LNCaP clone FGC (cell line): ENCODE measurements at places on chromosomes 16 and 17.

GRCh38 chr17:29115435-29115834 is 64.8 kb downstream of the MYO18A start:
- no peak for DNase-seq

DNA sequence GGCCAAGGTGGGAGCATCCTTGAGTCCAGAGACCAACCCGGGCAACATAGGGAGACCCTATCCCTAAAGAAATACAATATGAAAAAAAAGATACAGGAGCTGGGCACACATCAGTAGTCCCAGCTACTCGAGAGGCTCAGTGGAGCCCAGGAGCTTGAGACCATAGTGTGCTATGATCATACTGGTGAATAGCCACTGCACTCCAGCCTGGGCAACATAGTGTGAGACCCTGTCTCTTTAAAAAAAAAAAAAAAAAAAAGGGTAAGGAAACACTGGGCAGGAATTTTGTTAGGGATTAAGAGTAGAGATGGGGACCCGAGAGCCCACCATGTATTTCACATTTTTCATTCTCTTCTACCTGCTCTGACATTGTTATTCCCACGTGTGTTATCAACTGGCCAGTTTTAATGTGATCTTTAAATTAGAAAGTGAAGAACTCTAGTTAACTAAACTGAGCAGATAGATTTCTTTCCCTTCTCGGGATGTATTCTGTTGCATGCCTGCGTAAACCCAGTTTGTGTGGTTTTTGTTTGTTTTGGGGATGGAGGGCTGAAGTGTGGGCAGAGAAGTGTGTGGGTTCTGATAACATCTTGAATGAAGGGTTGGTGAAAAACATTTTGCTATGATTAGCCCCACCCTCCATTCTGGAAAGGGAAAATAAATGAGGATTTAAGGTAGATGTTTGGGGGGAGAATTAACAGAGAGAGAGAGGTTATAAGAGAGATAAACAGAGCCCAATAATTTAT is 17.2 kb upstream of the SNTB2 start:
- no peak for DNase-seq

GRCh38 chr16:51815523-51815922 is 664.5 kb upstream of the SALL1 start:
- DNase-seq: no peak

GRCh38 chr16:4660454-4661007 is 32.8 kb upstream of the NUDT16L1 start:
- DNase-seq: no peak

DNA sequence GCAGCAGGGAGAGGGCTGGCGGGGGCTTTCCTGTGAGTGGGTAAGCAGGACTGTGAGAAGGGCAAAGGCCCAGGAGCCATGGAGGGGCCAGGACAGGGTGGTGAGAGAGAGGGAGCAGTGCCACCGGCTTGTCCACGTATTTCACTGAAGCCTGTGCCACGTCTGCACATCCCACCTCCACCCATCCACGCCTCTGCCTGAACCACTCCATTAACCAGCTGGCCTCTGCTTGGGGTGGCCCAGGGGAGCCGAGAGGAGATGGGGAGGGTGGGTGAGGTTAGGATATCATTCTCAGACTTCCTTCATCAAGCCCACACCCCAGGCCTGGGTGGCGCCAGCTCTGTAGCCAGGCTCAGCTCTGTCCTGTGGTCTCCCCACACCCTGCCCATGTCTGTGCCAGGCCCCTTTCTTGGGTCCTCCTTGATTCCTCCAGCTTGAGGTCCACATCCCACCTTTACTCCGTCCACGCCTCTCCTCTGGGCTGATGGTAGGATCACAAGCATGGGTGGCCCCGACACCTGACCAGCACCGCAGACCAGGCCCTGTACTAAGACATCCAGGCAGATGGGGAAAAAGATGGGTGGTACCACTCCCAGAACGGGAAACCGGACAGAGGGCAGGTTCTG is 3.2 kb upstream of the FN3K start:
- no peak for DNase-seq

- no peak for DNase-seq
Measured at GRCh38 chr16:86791287-86792035, 213.1 kb downstream of the FOXL1 start.

DNA sequence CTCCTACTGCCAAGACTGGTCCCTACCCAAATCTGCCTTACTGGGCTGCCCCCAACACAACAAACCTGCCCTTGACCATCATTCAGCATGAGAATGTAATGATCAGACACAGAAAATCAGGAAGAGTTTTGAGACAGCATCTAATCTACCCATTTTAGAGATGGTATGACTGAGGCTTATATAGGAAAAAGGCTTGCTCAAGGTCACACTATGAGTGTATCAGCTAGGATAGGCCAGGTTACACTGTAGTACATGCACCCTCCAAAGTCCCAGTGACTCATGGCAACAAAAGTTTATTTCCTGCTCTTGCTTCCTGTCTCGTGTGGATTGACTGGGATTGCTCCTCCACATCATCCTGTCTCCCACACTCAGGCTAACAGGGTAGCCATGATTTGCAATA is 27.9 kb downstream of the NLRC5 start:
- no peak for DNase-seq

DNA sequence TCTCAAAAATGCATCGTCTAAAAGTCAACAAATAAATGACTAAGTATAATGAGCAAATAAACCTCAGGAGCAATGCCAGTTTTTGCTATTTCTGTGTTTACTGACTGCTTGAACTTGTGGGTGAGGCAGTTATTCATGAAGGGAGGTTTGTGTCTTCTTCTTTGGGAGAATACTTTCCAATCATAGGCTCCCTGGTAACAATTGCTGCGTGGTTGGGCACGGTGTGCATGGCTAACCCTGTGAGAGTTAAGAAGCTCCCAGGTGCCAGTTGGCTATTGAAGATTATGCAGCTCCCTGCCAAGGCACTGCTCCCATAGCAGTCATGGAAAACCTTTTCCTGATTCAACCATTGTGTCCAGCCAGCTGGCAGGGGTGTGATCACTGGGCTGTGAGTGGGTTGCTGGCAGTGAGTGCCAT is 775.9 kb upstream of the GOT2 start:
- peak; percentile 33 for DNase-seq

DNA sequence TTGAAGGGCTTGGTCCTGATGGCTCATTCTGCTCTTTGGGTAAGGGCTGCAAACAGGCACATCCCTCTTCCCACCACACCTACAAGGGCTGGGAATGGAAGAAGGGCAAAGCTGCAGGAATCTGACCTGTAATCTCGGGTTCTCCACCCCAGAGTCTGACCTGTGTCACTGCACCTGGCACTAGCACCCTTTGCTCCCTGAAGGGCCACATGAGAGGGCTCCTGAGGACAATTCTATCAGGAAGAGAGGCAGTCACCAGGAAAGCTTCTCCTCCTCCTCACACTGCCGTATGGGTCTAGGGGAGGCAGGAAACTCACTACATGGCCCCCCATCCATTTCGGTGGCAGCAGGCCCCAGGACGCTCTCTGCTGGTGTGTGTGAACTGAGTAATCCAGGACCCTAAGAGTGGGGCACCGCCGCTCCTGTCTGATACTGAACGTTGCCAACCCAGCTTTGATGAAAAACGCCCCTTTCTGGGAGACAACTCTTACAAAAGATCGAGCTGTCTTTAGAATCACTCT is 26.4 kb downstream of the TTLL6 start:
- DNase-seq: no peak

GRCh38 chr17:49001671-49002070 is 4.5 kb downstream of the IGF2BP1 start:
- DNase-seq: no peak

- no peak for DNase-seq
Measured at GRCh38 chr17:74211141-74211911, 2.0 kb upstream of the TTYH2 start.

DNA sequence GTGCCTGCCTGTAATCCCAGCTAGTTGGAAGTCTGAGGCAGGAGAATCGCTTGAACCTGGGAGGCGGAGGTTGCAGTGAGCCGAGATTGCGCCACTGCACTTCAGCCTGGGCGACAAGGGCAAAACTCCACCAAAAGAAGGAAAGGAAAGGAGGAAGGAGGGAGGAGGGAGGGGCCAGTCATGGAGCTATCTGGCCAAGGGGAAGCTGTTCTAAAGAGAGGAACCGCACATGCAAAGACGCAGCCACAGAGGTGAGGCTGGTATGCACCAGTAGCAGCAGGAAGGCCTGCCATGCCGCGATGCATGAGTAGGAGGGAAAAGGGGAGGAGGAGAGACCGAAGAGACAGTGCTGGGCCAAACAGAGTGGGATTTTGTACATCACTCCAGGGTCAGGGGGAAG is 35.9 kb downstream of the HSBP1 start:
- DNase-seq: no peak

- no peak for DNase-seq
Measured at GRCh38 chr16:58018803-58019202, 6.8 kb upstream of the MMP15 start.

- no peak for DNase-seq
Measured at GRCh38 chr17:74604761-74605160, 12.7 kb upstream of the CD300LD start.

GRCh38 chr17:164303-165235 is 16.9 kb downstream of the DOC2B start:
- no peak for DNase-seq

DNA sequence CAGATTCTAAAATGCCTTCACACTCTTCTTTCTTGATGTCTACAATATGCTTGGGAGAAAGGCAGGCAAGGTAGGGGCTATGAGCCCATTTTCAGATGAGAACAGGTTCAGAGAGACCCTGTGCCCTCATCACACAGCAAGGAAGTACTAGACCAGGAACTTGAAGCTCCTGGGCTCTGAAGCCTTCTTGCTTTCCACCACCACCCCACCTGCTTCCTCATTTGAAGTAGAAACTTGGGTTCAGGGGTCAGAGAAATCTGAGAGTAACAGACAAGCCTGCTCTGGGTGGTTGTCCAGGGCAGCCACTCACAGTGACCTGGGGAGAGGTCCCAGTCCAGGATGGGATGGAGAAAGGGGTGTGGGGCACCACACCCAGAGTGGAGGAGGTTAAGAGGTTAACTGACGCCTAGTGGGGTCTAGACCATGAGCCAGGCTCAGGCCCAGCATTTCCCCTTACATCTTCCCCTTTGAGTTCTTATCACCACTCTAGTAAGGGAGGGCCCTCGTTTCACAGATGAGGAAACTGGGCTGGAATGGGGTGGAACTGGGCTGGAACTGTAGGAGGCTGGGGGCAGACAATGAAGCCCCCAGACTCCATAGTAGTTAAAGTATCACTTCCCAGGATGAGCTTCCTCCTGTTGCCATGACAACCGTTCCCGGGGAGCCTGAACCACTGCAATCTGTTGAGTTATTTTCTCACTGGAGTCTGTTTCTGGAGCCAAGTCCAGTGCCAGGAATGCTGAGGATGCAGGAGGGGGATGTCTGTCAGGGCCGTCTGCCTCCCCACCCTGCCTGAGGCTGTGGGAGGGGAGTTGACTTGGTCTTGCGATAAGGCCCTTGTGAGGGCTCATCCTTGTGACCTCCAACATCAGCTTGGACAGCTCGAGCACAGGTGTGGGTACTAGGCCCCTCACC is 16.2 kb upstream of the PHF12 start:
- DNase-seq: no peak

DNA sequence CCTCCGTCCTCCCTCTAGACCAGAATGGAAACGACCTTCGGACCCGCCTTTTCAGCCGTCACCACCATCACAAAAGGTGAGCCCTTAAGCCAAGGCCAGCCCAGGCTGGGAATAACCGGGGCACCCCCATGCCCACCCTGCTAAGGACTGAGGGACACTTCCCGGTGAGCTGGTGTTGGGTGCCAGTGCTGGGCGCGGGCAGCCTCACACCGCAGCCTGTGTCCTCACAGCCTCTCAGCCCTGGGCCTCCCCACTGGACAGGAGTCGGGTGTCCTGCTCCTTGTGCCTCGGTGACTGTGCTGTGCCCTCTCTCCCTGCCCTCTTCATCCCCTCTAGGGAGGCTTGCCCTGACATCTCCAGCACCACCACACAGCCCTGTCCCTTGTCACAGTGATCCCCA is 10.3 kb downstream of the TRAF7 start:
- no peak for DNase-seq

- DNase-seq: no peak
Measured at GRCh38 chr16:23185656-23186055, 3.1 kb downstream of the SCNN1G start.

DNA sequence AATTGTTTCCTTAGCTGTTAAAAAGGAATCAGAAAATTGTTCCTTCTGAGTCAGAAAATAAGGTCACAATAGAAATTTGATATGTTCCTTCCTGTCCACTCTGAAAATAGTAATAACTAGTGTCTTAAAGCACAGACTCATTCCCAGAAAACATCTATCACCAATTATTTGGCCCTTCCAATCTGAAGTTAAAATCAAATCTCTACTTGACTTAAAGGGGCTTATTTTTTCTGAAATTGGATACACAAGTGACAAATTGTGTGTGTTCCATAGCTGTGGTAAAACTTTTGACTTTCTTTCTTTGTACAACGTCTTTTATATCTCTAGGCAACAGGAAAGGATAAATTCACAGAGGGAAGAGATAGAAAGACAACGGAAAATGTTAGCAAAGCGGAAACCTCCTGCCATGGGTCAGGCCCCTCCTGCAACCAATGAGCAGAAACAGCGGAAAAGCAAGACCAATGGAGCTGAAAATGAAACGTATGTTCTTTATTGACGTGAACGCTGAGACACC is 54.5 kb upstream of the MRC2 start:
- no peak for DNase-seq

- DNase-seq: no peak
Measured at GRCh38 chr16:57859331-57859730, 57.0 kb upstream of the KIFC3 start.

DNA sequence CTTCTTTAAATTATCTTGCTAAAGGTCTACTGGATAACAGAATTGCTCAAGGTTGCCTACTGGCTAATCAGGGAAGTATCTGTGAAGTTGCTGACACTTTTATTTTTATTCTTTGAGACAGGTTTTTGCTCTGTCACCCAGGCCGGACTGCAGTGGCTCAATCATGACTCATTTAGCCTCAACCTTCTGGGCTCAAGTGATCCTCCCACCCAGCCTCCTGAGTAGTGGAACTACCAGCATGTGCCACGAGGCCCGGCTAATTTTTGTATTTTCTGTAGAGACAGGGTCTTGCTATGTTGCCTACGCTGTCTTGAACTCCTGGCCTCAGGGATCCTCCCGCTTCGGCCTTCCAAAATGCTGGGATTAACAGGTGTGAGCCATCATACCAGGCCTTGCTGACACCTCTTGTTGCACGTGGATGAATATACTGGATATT is 43.1 kb downstream of the GLG1 start:
- no peak for DNase-seq

GRCh38 chr17:42893359-42893758 is 7.2 kb upstream of the G6PC1 start:
- no peak for DNase-seq

GRCh38 chr16:49615576-49615975 is 240.3 kb downstream of the ZNF423 start:
- no peak for DNase-seq

DNA sequence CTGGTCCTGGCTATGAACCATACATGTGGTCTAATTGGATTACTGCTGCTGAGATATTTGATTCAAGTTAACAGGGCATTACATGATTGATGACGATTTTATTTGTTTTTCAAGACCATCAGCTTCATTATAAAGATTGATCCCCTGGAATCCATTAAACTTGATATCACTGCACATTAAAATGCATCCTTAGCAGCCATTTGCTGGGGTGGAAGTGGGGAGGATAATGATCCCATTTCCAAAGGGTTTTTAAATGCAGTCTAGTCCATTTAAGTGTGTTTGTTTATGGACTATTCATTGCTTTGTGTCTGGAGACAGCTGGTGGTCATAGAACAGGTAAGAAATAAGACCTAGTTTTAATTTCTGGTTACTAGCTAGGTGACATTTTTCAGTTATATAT is 40.9 kb downstream of the ADAMTS18 start:
- DNase-seq: no peak
